ENCODE measurements at places on chromosomes 12 and 14. TPM values are rescaled to one million over a fixed set of nuclear protein-coding genes. Genes with fewer than 3 reads are reported as not detected.
A peak's percentile ranks its signal among the peaks of the same experiment; 100 is the strongest.

Gene PTPN21
- 13.7 TPM for total RNA-seq

Gene NTS
- not detected for total RNA-seq

Gene GPHB5
- not detected for total RNA-seq

Gene ENDOU
- not detected for total RNA-seq

Gene OR6C2
- total RNA-seq: not detected

Gene ANKS1B
- 32.4 TPM for total RNA-seq

Gene KITLG
- 54.6 TPM for total RNA-seq

Gene CLEC1A
- total RNA-seq: 2.8 TPM

Gene SERPINA10
- not detected for total RNA-seq

Gene OR4N5
- not detected for total RNA-seq

Gene FGF6
- not detected for total RNA-seq

Gene MAP3K12
- total RNA-seq: 27.4 TPM

Gene RFX4
- not detected for total RNA-seq

DNA sequence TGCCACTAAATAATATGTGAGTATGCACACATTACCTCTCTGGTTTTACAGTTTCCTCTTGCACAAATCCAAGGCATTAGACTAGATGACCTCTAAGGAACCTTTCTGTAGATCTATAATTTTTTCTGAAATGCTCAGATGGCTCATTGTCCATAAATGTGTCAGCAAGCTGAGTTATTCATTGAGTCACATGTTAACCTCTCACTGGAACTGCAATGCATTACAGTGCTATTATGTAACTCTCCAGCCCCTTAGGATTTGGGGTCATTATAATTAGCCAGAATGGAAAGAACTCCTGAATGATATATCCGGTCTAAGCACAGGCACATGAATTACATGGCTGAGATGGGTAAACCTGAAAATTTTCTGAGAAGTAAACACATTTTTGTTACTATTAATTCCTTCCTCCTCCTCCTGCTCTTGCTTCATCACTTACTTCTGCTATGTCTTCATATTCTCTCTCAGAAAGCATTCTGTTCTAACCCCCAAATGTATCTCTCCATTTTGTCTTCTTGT is 20.3 kb upstream of the DRAM1 start:
- DNase-seq: no peak

DNA sequence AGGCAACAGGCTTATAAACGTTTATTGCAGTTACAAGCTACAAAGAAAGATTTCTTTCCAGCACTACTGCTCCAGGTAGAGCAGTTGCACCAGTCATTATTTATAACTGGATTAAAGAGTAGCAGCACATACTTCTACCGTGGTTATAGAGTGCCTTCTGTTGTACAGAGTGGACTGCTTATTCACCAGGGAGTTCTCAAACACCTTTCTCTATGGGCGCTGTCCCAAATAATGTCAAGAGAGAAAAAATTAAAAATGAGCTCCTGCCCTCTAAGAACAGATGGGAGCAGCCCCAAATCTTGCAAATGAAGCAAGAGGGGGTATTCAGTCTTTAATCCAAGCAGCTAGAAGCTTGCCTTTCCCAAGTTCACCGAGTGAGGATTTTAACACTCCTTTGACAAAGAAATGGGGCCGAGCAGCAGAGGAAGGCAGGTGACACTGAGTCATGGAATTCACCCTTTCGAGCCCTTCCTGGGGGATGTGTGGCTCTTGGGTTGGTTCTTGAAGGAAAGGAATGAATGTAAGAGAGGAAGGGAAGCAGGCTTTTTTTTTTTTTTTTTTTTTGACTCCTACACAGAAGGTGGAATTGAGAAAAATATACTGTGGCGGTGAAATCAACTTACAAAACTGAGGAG is 181.2 kb downstream of the PRKCH start:
- DNase-seq: no peak

DNA sequence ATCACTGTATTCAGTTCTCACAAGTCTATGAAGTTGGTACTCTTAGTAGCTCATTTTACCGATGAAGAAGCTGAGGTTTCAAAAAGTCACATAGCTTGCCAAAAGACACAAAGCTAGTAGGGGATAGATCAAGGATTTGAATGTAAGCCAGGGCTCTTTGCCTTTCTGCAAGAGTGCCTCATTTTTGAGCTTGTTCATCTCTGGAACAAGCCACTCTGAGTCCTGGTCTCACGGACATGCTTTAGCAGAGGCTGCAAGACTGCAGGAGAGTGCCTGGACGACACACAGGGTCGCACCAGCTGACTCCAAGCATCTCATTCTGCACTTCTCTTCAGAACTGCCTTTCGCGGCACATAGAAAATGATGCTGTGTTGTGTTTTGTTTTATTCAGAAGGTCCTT is 3.7 kb downstream of the NUAK1 start:
- DNase-seq: no peak

- peak; percentile 13 for DNase-seq
These were observed 38.3 kb upstream of the RIMBP2 start for GRCh38 chr12:130754234-130754901.

GRCh38 chr14:67917006-67917405 is 97.4 kb downstream of the RAD51B start:
- DNase-seq: no peak

- DNase-seq: no peak
These were observed 343.3 kb downstream of the MDGA2 start for GRCh38 chr14:47332106-47332505.

GRCh38 chr12:32039347-32039746 is 67.3 kb upstream of the BICD1 start:
- no peak for DNase-seq

GRCh38 chr12:19937161-19937560 is 431.2 kb upstream of the PDE3A start:
- DNase-seq: no peak

GRCh38 chr14:99035712-99036610 is 236.0 kb downstream of the BCL11B start:
- DNase-seq: peak; percentile 94

GRCh38 chr12:52221912-52222457 is 11.1 kb upstream of the KRT7 start:
- DNase-seq: peak; percentile 66

GRCh38 chr12:106418970-106419369 is 61.4 kb downstream of the POLR3B start:
- no peak for DNase-seq

DNA sequence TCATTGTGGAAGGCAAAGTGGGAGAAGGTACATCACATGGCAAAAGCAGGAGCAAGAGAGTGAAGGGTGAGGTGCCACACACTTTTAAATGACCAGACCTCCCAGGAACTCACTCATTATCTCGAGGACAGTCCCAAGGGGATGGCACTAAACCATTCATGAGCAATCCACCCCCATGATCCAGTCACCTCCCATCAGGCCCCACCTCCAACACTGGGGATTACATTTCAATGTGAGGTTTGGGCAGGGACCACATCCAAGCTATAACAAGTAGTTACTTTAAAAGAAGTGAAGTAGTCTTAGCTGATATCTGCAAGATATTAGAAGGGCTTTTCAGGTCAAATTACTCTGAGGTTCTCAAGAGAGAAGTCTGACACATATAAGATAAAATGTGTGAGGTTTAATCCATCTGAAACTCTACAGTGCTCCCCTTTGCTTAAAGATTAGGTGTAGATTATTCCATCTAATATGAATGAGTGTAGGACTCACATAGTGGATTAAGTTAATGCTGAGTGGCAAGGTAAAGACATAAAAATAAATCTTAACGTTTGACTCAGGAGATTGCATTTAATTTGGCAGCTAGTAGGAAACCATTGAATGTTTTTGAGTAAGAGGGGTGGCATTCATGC is 130.8 kb downstream of the TMX1 start:
- DNase-seq: no peak

GRCh38 chr14:94387051-94388026 is 1.1 kb downstream of the SERPINA1 start:
- DNase-seq: peak; percentile 49

- DNase-seq: no peak
These were observed 623 bp upstream of the TSPAN8 start for GRCh38 chr12:71158361-71158882.

- DNase-seq: no peak
These were observed 66.4 kb upstream of the OTOGL start for GRCh38 chr12:80032946-80033345.

- DNase-seq: no peak
These were observed 221.9 kb upstream of the KITLG start for GRCh38 chr12:88802096-88802706.

DNA sequence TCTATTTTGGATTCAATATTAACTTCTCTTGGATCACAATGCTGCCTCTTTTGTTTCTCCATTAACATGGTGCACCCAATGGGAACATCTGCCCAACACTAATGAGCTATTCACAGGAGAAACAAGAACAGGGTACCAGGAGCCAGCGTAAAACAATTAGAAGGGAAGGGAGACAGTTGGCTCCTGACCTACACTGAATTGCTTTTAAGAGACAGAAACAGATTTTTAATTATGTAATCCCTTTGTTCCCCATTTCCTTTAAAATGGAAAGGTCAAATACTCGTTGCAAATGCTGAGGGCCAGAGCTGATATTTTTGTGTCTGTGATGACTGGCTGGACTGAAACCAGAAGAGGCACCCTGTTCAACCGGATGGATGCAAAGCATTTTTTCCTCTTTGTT is 108.3 kb downstream of the SEC23A start:
- DNase-seq: no peak

- DNase-seq: no peak
These were observed 106.9 kb upstream of the HIF1A start for GRCh38 chr14:61588419-61588901.

DNA sequence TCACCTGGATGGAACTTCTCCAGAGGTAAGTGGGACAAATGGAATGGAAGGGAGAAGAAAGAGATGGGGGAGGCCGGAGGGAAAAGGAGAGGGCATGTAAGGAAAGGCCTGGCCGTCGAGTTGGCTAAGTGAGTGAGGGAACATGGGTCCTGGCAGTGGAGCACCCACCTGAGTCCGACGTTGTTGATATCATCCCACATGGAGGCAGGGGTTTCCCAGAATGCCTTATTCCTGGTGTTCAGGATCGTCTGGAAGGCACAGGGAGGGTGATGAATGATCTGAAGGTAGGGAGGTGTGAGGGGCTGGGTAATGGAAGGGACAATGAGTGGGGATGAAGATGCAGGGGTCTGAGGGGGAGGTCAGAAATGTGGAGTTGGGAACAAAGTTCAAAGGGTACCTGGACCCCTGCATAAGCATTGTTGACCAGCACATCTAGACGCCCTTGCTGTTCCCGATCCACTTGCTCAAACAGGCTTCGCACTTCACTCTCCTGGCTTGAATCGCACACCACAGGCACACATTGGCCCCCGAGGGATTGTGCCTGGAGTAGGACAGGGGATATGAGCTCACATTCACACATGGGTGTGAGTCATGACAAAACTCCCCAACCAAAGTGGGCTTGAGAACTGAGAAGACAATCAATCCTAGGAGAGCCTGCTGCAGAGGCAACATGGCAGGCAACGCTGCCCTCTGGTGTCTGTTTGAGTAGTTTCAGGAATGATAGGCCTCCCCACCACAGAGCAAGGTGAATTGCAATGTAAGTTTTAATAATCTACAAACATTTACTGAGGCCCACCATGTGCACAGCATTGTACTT is 3.0 kb downstream of the DHRS1 start:
- peak; percentile 73 for DNase-seq

- no peak for DNase-seq
These were observed 3.0 kb downstream of the TRMT5 start for GRCh38 chr14:60977847-60978246.

DNA sequence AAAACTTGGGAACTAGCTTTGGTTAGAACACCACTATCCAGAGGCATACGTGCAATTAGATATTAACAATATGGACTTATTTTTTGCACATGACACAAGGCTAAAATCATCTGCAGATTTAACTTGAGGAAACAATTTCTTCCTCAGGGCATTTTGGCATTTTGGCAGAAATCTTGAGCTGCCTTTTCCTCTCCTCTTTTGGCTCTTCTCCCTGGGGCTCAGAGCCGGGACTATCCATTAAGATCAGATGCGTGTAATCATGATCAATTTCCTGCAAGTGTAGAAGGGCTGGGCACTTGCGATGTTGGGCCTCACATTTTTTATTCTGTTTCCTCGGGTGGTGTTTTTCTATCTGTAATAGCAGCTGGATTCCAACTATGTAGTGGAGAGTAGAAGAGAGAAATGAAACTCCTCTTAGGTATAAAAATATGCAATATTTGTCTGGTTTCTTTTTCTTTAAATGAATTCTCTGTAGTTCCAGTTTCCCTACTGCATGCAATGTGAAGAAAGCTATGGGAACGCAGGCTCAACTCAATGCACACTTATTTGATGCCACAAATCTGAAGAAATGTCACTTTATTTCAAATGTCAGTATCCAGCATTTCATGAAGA is 1010.8 kb downstream of the FLRT2 start:
- no peak for DNase-seq

DNA sequence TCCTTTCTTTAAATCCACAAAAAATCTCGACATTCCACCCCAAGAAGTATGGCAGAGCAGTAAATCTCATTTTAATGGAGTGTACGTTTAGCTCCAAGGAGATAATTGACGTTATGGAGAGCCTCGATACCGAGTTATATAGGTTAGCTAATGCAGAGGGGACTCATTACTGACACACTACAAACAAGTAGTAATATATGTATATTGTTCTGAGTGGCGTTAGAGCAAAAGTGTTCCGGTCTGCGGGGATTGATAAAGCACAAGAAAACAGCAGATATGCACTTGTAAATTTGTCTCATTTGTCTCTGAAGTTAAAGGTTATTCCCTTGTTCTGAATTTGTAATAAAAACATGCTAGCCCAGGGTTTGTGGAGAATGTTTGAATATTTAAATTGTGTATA is 84.1 kb downstream of the BCL11B start:
- DNase-seq: no peak

DNA sequence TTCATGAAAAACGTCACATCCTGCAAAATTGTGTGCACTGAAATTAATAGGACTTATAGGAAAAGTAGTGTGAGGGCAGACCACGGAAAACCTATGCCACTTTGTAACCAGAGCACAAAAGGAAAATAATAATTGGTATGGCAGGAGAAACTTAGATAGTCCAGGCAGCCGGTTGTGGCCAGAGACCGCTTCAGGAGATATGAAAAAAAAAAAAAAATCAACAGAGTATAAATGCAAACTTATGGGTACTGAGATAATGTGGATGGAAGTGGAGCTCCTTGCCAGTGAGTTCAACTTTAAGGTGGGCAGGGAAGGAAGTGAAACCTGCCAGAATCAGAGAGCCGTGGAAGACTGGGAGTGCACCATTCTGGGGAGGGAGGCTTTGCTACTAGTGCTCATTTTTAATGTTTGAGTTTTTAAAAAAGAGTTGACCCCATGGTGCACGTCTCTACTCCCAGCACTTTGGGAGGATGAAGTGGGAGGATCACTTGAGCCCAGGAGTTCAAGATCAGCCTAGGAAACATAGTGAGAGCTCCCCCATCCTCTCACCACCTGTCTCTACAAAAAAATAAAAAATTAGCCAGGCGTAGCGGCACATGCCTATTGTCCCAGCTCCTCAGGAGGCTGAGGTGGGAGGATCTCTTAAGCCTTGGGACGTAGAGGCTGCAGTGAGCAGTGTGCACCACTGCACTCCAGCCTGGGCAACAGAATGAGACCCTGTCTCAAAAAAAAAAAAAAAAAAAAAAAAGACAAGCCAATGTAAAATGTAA is 34.3 kb upstream of the METAP2 start:
- DNase-seq: no peak

GRCh38 chr14:26527095-26527494 is 70.7 kb downstream of the NOVA1 start:
- no peak for DNase-seq
